KBM-7 (cell line): ENCODE measurements at places on chromosomes 13 and 19.

DNA sequence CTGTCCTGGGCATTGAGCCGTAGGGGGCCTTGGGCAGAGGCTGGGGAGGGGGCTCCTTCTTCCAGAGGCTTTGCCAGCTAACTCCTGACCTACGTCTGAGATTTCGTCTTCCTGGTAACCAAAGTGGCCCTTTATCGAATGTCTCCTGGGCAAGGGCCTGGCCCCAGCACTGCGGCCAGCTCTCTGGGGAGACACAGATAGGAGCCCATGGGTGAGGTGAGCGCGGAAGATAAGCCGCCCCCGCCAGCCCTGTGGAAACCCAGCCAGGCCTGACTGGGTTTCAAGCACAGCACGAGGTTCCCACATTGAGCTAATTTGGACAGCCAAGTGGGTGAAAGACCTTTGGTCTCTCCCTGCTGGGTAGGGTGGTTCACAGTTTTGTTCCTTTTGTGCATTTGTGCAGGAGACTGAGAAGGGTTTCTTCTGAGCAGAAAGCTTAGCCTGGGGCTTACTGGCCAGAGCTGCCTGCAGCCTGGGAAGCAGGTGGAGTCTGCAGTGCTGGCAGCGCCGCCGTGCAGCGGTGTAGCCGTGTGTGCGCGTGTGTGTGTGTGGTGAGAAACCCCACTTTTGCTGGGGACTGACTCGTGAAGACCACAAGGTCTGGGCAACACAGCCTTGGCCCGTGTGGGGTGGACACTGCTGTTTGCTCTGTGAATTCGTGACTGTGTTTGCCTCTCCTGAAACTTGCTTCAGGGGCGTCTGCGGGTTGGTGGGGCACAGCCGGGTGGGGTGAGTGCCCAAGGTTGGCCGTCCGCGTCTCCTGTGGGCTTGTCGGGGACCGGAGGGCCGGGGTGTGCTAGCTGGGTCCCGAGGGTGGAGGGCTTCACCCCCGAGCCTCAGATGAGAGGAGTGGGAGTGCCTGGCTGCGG is 2.5 kb downstream of the BSG start:
- DNase-seq: peak; percentile 58

GRCh38 chr19:50233308-50233910 is 30.0 kb downstream of the MYH14 start:
- DNase-seq: no peak

- DNase-seq: no peak
These were observed 22.2 kb downstream of the COL4A2 start for GRCh38 chr13:110329258-110329657.

- no peak for DNase-seq
These were observed 51.8 kb downstream of the TSSK6 start for GRCh38 chr19:19463348-19464117.

- no peak for DNase-seq
These were observed 10.8 kb downstream of the ENOX1 start for GRCh38 chr13:43776006-43776405.

GRCh38 chr19:20167651-20168122 is 673 bp downstream of the ZNF486 start:
- no peak for DNase-seq

- DNase-seq: peak; percentile 88
These were observed 1.1 kb downstream of the ZNF850 start for GRCh38 chr19:36771261-36772231.

DNA sequence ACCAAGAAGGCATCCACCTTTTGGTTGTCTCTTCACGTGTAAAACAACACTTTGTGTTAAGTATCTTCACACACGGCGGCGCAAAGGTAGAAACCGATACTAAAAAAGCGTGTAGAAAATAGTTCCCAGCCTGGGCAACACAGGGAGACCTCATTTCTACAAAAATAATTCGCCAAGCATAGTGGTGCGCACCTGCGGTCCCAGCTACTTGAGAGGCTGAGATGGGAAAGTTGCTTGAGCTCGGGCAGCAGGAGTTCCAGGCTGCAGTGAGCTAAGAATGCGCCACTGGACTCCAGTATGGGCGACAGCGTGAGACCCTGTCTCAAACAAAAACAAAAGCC is 573 bp upstream of the ERCC5 start:
- no peak for DNase-seq

- no peak for DNase-seq
These were observed 88.2 kb upstream of the TSC22D1 start for GRCh38 chr13:44664308-44664707.

GRCh38 chr19:50480281-50481111 is 3.8 kb upstream of the GARIN5A start:
- DNase-seq: no peak

GRCh38 chr13:47723898-47724297 is 277.2 kb downstream of the SUCLA2 start:
- DNase-seq: no peak

DNA sequence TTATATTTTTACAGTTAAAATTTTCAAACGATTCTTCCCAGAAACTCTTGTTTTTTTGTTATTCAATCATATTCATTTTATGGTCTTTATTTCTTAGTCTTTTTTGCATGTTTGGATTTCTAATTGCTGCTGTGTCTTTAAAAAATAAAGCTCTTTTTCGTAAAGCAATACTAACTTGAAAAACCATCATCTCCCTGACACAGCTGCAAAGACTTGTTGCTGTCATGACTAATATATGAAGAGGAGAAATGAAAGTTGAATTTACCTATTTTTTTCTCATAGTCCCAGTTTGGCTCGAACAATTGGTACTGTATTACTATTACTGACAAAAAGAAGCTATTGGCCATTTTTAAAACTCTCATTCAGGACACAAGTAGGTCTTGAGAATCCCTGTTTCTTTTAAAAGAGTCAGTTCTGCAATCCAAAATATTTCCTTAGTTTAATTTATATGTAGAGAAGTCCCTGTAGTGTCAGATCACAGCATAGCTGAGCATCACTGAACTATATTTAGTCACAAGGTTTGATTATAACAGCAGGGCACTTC is 12.1 kb upstream of the SPART start:
- no peak for DNase-seq

GRCh38 chr19:21566073-21566472 is 60.7 kb downstream of the ZNF429 start:
- no peak for DNase-seq

DNA sequence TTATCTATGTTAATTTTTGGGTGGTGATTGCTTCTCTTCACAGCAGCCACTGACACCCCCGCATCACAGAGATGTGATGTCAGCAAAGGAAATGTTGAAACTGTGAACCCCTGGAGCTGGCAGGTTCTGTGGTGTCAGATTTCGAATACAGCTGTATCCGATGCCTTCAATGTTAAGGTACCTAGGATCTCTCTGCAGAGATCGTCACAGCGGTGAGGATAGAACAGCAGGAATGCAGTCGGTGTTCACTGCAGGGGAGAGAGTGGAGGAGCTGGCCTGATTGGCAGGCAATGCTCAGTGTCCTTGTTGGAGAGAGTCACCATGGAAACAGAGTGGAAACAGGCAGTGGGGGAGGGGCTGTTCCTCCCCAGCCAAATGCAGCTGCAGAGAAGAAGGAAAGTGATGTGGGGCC is 79.5 kb upstream of the ZNF835 start:
- no peak for DNase-seq

GRCh38 chr19:34926685-34927375 is at the start of gene ZNF30:
TSS of gene ZNF30 (plus strand) at chr19:34926903. CDS start at chr19:34929948, 3,045 bp downstream.
- DNase-seq: peak; percentile 89

GRCh38 chr19:49327878-49328544 is 3.0 kb upstream of the SLC6A16 start:
- DNase-seq: peak; percentile 49

DNA sequence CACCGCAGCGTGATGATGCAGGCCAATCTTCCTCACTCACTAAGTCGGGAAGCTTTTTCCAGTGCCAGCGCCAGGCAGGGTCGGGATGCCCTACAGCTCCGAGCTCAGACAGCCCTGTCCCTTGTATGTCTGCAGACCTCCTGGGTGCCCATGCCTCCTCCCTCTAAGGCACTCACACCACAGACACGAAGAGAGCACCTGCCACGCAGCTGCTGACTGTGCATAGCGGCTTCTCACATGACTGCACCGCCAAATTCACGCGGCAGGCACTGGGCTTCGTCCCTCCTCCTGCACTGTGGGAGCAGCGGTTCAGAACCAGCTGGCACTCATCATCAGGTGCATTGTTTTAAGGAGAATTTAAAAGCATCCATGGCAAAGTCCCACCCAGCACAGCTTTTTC is 88.1 kb downstream of the SLC7A1 start:
- no peak for DNase-seq

DNA sequence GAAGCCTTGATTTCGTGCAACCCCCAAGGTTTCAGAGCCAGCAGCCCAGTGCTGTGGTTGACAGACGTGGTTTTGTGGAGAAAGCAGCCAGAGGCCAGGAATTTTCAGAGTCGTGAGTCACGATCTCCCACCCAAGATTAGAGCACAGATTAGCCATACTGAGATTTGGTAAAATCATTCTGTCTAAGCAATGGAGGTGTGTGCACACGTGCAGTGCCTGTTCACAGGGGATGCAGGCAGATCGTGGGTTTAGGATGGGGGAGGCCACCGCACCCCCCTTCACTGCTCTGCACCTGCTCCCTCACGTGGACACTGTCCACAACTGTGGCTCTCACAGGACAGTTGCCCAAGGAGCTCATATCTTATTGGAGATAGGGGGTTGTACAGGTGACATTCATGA is 46.6 kb upstream of the GPR183 start:
- no peak for DNase-seq

- peak; percentile 65 for DNase-seq
These were observed 3.7 kb downstream of the KCNC3 start for GRCh38 chr19:50325310-50326100.

GRCh38 chr13:112756967-112757758 is 67.3 kb downstream of the ATP11A start:
- DNase-seq: peak; percentile 11

DNA sequence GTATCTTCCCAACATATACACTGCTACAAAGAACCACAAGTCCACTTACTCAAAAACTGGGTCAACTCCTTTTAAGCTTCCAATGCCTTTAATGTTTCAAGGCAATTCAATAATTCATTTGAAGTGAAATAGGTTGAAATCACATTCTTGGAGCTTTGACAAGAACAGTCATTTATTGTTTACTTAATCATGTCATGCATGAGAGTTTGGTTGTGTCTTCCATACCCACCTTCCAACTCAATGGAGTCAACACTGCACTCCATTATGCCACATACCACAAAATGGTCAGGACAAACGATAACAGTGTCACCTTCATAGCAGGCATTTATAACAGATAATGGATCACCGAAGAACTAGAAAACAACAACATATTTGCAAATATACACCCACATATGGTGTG is 506.3 kb downstream of the UQCRFS1 start:
- no peak for DNase-seq

GRCh38 chr13:96726651-96727050 is 267.6 kb downstream of the OXGR1 start:
- no peak for DNase-seq

DNA sequence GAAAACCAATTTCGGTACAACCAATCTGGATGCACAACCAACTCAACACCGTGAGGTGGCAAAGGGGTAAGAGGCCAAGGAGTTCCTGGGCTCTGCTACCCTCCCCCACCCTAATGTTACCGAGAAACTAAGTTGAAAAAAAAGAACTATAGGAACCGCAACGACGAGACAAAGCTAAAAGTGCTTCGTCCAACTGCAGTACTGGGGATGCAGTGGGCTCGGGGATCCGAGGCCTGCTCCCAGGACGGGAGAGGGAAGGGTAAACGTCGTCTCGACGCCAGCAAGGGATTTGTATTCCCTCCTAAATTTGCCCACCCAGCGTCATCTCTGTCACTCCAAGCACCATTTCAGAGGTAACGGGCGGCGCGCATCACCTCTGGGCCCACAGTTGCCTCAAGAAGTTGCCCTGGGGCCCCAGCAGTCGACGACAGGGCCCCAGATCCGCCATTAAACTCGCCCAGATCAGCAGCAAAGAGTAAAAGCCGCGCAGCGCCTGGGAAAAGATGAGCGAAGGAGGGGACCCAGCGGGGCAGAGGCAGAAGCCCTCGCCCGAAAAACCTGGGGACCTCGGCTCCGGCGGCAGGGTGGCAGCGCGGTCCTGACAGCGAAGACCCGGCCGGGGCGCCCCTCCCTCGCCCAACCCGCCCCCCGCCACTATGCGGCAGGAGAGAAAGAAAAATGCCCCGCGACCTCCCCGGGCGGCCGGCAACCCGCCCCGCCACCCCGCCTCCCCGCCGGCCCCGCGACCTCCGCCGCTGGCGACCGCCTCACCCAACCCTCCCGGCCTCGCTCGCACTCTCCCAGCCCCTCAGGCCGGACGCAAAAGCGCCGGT is 752 bp downstream of the ZMYM5 start:
- DNase-seq: peak; percentile 62

- DNase-seq: no peak
These were observed 327.5 kb upstream of the DACH1 start for GRCh38 chr13:72194523-72194922.

GRCh38 chr13:99983499-99984401 is 2.2 kb downstream of the ZIC2 start:
- DNase-seq: peak; percentile 51

GRCh38 chr13:113635709-113636108 is 22.3 kb downstream of the ATP4B start:
- DNase-seq: no peak

DNA sequence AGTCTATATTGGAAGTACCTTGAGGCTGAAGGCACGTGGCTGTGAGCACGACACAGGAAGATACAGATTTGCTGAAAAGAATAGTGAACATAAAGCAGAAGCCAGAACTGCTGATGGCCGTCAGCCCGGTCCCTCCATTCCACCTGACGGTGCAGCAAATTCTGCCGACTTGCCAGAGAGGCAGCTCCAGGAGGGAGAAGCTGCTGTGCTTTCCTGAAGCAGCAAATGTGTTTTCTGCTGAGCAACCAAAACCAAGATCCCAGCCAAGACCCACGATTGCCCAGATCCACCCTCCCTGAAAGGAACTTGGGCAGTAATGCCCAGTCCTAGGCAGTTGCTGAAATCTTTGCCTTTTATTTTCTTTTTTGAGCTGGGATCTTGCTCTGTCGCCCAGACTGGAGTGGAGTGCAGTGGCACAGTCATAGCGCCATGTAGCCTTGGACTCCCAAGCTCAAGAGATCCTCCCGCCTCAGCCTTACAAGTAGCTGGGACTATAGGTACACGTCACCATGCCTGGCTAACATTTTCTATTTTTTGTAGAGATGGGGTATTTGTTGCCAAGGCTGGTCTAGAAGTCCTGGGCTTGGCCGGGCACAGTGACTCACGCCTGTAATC is 7.0 kb upstream of the RCN3 start:
- DNase-seq: no peak

DNA sequence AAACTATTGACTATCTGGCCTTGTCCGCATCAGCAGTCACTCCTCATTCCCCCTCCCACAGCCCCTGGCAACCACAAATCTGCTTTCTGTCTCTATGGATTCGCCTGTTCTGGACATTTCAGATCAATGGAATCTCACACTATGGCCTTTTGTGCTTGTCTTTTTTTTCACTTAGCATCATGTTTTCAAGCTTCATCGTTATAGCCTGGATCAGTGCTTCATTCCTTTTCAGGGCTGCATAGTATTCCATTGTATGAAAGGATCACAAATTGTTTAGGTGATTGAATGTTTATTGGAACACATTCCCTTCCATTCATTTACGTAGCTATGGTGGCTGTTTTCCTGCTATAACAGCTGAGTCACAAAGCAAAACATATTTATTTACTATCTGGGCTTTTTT is 7.7 kb upstream of the PGLYRP2 start:
- DNase-seq: no peak
